ENCODE measurements at places on chromosomes 6 and 20.

DNA sequence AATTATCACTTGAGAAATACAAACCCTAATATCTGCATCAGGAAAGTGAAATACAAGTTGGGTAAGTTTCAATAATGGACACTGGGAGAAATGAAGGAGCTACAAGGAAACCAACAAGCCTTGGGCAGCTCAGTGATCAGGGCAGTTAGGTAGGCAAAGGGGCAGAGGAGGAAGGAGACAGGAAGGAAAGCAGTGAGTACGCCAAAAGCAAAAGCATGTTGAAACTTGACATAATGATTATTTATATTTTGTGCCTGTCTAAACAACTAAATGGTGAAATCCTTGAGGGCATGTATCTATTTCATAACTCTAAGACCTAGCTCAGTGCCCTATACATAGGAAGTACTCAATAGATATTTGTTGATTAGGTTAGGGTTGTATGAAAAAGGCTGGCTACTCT is 23.3 kb downstream of the PXT1 start:
- no peak for DNase-seq

DNA sequence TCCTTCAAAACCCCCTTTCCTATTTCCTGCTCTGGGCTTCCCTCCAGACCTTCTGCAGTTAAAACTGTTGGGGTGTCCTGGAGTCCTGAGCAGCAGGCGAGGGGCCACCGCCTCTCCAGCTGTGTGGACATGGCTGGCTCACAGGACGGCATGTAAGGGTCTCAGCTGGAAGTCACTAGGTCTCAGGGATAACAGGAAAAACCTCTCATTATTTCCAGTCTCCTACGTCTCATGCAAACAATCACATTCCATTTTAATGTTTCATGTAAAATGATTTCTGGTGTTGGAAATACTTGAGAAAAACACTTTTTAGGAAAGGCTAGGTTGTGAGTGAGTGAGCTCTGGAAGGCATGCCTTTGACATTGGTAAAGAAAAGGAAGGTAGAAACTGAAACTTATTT is 158.7 kb downstream of the SCML4 start:
- DNase-seq, result no peak

DNA sequence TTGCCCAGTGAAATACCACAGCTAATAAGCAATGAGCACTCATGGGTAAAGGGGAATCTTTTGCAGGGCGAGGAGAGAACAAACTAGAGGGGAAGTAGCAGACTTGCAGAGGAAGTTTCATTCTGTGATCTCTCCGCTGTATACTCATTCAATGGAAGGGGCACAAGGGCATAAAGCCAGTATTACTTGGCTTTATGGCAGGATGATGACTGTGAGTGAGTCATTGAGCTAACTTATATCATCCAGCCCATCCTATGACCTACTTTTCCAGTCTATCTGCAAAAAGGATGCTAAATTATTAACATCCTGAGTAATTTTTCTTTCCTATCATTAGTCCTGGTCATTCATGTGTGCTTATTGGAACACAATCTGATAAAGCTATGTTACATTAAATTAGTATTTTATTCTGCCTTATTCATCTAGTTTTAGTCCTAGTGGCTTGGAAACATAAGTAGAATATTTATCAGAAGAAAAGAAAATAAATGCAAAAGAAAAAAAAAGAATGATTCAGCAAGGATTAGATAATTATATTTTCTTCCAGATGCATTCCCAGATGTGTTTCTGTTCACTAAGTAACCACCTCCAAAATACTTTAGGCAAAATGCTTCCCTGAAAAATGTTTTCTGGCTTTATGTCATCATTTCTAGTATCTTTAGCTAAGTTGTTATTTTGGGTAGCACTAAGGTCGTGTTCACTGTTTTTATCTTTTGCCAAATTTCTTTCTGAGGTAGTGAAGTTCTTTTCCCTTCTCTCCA is 471.7 kb downstream of the CDKAL1 start:
- DNase-seq, result no peak

DNA sequence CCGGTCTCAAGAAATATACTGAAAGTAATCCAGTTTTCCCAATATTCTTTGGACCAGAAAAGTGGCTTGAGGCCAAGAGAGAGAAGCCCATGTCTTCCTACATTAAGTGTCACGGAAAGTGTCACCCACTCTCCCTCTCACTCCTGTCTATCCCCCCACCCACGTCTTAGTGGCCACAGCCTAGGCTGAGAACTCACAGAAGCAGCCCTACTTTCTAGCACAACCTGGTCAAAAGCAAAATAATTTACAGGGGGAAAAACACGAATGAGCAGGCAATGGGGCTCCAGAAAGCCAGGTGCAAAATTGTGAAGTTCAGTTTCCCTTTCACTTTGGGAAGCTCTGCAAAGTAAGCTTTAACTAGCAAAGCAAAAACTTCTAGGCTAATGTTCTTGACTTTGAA is 118.0 kb downstream of the OPRM1 start:
- no peak for DNase-seq

GRCh38 chr6:158639056-158639455 is 5.5 kb downstream of the DYNLT1 start:
- DNase-seq, result no peak

DNA sequence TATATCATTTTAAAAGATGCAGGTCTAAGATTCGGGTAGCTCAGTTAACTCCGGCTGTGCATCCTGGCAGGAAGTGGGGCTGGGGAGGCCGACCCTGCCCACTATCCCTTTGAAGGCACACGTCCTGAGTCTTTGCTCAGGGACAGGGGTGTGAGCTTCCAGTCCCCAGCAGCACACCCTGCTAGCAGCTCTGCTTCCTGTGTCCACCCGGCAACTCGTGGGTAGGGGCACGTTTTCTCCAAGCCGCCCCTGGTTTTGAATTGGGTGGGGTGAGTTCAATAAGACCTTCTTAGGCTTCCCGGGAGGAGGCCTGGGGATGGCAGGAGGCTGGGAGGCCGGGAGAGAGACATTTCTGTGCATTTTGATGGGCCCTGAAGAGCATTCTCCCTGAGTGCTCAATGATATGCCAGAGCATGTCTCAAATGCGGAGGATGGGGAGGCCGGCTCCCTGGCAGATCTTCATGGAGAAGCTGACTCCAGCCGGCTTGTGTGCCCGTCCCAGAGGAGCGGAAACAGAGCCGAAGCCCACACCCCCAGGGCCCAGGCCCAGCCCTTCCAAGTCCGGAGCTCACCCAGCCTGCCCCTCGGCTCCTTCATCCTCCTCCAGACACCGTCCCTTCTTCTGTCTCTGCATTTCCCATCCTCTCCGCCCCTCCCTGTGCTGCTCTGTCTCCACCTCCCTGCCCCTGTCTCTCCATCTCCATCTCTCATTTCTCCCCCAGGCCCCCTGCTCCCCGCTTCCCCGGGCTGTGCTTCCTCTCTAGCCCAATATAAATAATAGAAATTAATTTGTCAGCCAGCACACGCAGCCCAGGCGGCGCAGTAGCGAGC is 36.3 kb upstream of the ZFAND3 start:
- DNase-seq, result no peak

DNA sequence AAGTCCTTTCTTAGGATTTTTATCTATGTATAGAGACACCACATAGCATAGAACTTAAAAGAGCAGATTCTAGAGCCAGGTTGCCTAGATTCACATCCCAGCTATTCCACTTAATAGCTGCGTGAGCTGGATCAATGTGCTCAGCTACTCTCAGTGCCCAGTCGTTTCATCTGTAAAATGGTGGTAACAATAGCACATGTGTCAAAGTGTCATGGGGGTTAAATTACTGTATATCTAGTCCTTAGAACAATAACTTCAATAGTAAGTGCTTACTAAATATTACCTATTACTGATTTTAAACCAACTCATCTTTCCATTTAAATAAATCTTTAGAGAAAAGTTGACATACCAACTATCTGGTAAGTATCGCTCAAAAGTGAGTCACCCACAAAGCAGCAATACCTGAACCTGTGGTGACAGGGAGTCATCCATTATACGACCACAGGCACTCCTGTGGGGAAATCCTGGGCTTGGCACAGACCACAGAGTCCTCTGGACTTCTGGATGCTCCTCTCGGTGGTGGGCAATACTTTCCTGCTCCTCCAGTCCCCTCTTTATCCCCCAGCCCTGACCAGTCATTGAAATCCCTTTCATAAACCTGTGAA is 154.8 kb downstream of the PDSS2 start:
- no peak for DNase-seq

GRCh38 chr6:16654701-16655100 is 106.6 kb downstream of the ATXN1 start:
- no peak for DNase-seq

GRCh38 chr20:11582060-11582459 is 335.6 kb upstream of the BTBD3 start:
- no peak for DNase-seq

GRCh38 chr6:109743739-109744138 is 52.6 kb downstream of the FIG4 start:
- no peak for DNase-seq

GRCh38 chr6:108941859-108942258 is 93.6 kb downstream of the ARMC2 start:
- no peak for DNase-seq

- no peak for DNase-seq
These were observed 138.2 kb upstream of the CST7 start for GRCh38 chr20:24810676-24811407.

DNA sequence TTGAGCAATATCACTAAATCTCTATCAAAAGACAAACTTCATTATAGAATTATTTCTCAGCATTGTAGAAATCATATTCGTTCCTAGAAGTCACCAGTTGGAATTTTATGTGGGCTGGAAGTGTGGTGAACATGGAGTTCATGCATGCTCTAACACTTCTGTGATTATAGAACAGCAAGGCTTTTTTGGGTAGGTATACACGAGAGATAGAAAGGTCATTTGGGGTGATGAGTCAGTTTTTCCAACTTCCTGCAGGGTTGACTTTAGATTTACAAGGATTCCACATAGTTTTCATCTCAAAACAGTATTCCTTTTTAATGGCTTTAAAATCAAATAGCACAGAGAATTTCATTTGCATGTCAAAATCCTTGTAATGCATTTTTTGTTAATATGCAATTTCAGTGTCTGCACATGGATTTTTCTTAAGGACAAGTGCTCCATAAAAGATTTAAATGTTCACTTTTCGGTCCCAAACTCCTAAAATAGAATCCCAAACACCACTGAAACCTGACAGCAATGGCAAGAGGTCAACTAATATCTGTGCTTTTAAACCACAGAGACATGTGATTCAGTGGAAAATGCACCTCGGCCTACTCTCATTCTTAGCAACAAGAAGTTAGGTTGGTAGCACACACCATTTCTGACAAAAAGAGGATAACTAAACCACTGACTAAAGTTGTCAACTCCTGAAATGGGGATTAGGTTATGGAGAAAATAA is 211.0 kb downstream of the MOXD1 start:
- DNase-seq, result no peak

GRCh38 chr20:380763-381580 is 412 bp downstream of the TRIB3 start:
- peak; percentile 91 for DNase-seq

DNA sequence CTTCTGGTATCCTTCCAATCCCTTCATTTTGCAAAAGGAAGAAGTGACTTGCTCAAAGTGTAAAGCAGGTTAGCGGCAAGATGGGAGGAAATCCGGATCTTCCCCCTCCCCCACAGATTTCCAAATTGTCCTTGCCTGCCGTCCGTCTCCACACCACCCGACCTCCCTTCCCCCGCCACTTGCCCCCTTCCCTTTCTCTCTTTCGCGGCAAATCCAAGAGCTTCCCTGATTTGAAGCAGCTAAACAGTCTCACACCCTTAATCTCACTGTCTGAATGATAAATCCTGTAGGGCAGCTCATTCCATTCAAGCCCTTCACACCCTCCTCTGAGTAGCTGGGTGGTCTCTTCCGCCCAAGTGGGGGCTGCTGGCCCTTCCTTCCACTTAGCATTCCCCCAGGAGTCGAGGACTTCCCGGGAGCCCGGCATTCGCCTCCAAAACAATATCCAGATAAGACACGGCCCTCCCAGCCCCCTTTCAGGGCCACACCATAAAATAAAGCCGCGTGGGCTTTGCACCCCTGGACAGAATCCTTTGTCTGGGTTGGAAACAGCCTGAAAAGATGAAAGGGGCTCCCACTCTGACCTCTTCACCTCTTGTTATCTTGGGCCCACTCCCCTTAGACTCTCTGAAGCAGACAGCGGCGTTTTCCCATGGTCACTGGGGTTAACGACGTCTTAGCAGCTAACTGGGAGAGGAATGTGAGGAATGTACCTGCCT is 44.0 kb upstream of the PIM1 start:
- no peak for DNase-seq

GRCh38 chr6:43773050-43773979 is 3.3 kb downstream of the VEGFA start:
- DNase-seq, result no peak
